ENCODE measurements at places on chromosomes 2 and 18.

- DNase-seq = no peak
These were observed 149.5 kb upstream of the TMEM200C start for GRCh38 chr18:6044773-6045172.

DNA sequence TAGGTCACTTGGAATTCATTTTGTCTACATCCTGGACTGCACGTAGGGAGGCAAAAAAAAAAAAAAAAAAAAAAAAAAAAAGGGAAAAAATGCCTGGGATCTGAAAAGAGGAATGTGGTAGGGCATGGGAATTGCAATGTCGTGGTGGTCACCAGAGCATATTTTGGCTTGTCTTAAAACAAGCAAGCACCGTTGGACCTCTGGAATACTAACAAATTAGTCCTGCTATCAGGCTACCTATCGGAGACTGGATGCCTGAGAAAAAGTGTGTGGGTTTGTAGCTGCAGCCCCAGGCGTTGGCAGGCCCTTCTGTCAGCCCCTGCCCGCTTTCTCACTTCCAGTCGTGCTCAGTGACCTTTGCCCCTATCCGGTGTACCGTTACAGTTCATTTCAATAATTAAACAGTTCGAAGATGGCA, 588.5 kb upstream of the ZEB2 start:
- DNase-seq = no peak

DNA sequence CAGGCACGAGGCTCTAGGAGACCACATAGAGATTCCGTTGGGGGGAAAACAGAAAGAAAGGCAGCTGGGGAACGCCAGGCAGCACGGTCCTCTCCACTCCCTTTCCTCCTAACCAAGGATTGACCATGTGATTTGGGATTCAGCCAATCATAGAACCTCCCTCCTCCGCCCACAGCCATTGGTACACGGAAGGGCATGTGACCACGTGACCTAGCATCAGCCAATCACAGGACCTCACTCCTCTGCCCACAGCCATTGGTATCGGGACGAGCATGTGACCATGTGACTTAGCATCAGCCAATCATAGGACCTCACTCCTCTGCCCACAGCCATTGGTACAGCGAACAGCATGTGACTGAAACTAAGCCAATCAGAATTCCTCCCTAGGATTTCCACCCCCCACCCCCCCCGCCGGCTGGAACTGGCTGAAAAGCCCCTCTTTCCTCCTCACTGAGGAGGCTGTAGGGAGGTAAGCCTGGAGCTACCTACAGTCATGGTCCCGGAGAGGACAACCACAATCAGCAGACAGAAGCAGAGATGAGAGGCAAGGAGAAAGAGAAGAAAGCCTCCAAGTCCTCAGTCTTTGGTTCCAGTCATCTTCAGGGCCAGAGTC, 7.6 kb downstream of the SERPINE2 start:
- no peak for DNase-seq

DNA sequence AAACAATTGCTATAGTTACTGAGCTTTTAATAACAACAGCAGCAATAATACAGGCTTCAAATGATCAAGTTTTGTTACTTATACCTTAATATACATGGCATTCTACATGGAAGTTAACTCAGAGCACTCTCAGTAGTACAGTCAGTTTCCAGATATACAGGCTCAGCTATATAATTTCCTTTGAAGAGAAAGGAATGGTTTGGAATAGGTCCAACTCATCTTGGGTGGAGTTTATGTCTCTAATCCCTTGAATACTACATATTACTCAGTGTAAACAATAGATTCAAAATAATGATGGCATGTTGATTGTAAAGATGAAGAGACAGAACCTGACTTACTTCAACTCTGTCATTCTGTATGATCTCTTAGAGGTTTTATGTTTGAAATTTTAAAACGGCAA, 174.9 kb downstream of the EPHA4 start:
- no peak for DNase-seq

DNA sequence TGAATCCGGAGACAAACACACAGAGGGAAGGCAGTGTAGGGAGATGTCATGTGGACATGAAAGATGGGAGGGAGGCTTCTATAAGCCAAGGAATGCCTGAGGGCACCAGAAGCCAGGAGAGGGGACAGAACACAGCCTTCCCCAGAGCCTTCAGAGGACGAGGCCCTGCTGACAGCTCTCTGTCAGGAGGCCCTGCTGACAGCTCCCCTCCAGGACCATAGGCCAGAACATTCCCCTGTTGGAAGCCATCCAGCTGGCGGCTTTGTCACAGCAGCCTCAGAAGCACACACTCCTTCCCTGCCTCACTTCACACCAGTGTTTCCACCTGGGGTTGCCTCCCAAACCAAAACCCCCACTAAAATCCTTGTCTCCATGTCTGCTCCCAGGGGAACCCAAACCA, 171.3 kb upstream of the ID2 start:
- DNase-seq = no peak

- no peak for DNase-seq
These were observed 144.2 kb upstream of the CDH7 start for GRCh38 chr18:65606551-65607130.

GRCh38 chr2:210662560-210662959, 106.2 kb downstream of the CPS1 start:
- no peak for DNase-seq

DNA sequence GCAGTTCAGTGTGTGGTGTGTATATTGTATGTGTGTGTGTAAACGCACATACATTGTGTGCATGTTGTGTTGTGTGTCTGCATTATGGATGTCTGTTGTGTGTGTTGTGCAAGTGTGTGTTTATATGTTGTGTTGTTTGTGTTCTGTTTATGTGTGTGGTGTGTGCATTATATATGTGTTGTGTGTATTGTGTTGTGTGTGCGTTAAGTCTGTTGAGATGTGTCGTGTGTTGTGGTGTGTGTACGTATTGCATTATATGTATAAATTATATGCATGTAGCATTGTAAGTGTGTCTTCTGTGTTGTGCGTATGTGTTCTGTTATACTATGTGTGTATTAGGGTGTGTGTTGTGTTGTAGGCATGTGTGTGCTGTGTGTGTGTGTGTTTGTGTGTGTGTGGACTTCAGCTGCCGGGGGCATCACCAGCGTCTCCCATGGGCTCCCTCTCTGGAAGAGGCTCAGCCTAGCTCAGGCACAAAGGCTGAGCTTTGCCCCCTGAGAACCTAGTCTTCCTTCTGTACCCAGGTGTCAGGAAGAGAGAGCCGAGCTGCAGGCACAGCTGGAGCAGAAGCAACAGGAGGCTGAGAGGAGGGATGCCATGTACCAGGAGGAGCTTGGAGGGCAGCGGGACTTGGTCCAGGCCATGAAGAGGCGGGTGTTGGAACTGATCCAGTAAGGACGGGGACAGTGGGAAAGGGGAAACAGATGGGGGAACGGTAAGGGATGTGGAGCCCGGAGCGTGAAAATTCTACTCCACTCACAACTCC, 13.7 kb downstream of the RUFY4 start:
- no peak for DNase-seq

DNA sequence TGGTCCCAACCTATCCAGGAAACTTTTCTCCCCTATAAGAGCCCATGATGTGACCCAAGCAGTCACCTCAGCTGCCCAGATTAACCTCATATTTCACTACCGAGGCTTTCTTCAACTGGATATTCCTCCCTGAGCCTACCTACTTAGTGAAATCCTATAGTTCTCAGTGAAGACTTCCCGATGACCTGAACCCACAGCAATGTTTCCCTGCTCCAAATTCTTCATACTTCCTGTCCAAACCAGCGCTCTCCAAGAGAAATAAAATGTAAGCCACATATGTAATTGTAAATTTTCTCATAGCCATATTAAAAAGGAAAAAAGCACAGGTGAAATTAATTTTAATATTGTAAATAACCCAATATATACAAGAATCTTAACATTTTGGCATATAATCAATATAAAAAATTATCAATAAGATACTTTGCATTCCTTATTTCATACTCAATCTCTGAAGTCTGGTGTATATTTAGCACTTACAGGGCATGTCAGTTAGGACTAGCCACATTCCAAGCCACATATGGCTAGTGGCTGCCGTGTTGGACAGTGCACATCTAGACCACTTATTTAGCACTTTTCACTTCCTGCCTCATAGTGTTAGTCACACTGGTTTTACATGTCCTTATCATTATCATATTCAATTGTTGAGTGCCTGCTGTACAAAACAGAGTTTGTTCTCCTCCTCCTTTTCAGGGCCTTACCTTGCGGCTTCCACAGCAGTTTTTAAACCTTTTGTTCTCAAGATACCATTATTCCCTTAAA, 1.9 kb upstream of the STAT4 start:
- no peak for DNase-seq

GRCh38 chr2:197453914-197454398, 604 bp downstream of the COQ10B start:
- no peak for DNase-seq

GRCh38 chr2:221767106-221768012, 195.3 kb upstream of the EPHA4 start:
- no peak for DNase-seq

DNA sequence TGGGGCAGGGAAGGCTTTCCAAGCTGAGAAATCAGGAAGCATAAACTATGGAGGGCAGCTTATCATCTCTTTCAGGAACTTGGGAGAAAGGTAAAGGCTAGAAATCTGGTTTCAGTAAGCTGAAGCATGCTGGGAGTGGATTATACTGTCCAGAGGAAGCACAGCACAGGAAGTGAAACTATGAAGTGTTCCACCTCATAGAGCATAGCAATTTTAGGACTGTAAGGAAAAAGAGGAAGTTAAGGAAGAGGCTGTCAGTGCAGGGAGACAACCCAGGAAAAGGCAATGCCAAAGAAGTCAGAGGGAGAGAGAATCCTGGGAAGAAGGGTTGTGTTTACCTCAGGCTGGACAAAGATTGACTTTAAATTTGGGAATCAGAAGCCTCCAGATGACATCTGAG, 51.9 kb downstream of the EFEMP1 start:
- no peak for DNase-seq

- peak; percentile 39 for DNase-seq
These were observed 42.8 kb downstream of the DLGAP1 start for GRCh38 chr18:4412286-4412685.

DNA sequence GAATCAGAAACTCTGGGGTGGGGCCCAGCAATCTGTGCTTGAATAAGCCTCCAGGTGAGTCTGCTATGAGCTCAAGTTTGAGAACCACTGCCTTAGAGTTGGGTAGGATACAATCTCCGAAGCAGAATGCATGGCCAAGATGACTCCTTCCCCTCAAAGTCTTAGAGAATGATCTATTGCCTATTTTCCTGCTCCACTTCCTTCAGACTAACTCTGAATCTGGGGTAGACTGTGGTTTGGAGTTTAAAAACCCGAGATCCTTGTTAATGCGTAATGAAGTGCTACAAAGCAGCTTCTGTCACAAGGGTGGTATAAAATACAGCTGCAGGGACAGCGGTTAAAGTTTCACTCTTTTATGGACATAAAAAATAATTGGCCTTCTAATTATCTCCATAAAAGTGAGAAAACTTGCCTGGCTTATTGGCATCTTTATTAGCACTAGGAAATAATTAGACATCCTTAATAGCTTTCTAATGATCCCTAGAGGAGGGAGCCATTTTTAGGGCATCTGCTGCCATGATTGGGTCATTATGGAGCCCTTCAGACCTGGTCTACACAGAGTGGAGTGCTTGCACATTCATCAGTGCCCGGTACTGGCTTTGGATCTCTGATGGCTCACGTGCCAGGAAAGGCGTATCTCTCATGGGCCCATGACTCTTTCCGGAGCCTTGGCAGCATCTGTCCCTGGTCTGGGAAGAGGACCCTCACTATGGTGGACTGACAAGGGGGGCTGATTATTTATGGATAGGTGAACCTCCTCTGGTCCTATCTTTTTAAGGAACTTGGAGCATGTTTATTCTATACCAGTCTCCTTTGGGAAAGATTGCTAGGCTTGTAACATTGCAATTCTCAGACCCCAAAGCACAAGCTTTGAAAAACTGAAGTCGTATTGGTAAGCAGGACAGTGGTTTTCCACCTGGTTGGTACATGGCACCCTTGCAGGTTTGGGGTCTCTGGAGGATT, 28.2 kb downstream of the SIX2 start:
- no peak for DNase-seq

GRCh38 chr2:100242891-100243619, 79.2 kb downstream of the LONRF2 start:
- peak; percentile 61 for DNase-seq

GRCh38 chr2:160270571-160271113, 70.6 kb upstream of the ITGB6 start:
- DNase-seq = no peak

- peak; percentile 41 for DNase-seq
These were observed 73.2 kb upstream of the NCKAP5 start for GRCh38 chr2:133641497-133641896.

DNA sequence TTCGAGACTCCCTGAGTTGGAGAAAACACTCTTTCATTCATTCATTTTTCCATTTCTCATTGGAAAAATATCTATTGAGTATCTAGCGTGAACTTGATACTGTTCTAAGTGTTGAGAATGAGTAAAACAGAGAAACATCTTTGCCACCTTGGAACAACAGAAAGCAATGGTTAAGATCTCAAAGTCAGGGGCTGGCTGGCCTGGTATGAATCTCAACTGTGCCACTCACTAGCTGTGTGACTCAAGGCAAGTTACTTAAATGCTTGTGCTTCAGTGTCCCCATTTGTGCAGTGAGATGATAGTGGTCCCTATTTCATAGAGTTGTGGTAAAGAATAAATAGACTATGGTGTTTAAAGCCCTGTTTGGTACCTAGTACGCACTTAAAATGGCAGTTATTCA, 415.2 kb downstream of the NBAS start:
- no peak for DNase-seq

DNA sequence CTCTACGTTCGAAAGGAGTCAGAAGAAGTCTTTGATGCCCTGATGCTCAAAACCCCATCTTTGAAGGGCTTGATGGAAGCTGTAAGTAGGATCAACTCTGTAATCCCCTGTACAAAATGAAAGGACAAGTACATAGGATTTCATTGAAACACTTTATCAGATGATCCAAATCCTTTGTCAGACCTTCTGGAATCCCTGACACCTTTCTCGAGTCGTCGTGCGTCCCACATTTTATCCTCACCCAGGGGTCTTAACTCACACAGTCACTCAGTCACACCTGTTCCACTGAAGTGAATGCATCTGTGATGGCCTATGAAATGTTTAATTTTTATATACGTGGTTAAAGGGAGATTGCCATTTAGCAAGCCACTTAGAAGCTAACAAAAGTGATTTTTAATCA, 44.8 kb downstream of the GRHL1 start:
- no peak for DNase-seq

GRCh38 chr2:98869272-98869641, 66.8 kb downstream of the CRACDL start:
- DNase-seq = no peak

DNA sequence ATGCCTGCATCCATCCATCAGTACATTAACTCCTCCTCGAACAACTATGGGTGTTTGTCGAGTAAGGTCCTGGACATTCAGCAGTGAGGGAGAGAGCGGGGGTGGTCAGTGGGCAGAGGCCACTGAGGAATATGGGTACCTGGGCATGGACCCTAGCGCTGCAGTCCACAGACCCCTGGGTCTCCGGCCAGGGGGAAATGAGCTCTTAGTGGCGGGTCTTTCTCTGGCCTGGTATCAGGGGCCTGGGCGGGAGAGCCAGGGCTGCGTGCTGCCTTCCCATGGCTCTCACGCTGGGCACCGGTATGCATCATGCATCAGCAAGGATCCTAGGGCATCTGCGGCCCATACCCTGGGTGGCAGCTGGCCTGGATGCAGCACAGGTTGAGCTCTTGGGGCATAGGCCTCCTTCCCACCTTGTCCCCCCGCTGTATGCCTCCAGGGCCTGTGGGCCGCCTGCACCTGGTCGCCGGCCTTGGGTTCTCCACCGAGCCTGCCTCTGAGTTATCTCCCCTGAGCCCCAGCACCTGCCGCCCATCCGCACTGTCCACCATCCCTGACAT, 1.3 kb upstream of the MOCOS start:
- peak; percentile 49 for DNase-seq

- DNase-seq = no peak
These were observed 322.8 kb downstream of the RIT2 start for GRCh38 chr18:42792731-42793130.

All from D341Med (cell line).